MCF 10A (cell line): ENCODE measurements at places on chromosomes 7 and 10. TPM values are rescaled to one million over a fixed set of nuclear protein-coding genes. Genes with fewer than 3 reads are reported as not detected.

CCL26 gene
- not detected in 2 replicates for total RNA-seq

SPOCK2 gene
- total RNA-seq: 1.2 and 1.3 TPM in 2 replicates

PRPS1L1 gene
- not detected in 2 replicates for total RNA-seq

CFAP70 gene
- total RNA-seq: 1.5 and 2.9 TPM in 2 replicates

RHEB gene
- 135 and 151 TPM in 2 replicates for total RNA-seq

SKIDA1 gene
- 0.56 and 1.2 TPM in 2 replicates for total RNA-seq

SPDYE11 gene
- not detected in 2 replicates for total RNA-seq

NOC3L gene
- 24.9 and 39.0 TPM in 2 replicates for total RNA-seq

GLRX3 gene
- 154 and 177 TPM in 2 replicates for total RNA-seq

DGKB gene
- total RNA-seq: not detected in 2 replicates

CAV1 gene
- 225 and 267 TPM in 2 replicates for total RNA-seq
